ENCODE measurements at places on chromosomes 6 and 20.

- DNase-seq, result peak; percentile 31
These were observed 681.0 kb upstream of the GJE1 start for GRCh38 chr6:141451511-141452353.

- no peak for DNase-seq
These were observed 75.7 kb upstream of the FOXP4 start for GRCh38 chr6:41470331-41471063.

DNA sequence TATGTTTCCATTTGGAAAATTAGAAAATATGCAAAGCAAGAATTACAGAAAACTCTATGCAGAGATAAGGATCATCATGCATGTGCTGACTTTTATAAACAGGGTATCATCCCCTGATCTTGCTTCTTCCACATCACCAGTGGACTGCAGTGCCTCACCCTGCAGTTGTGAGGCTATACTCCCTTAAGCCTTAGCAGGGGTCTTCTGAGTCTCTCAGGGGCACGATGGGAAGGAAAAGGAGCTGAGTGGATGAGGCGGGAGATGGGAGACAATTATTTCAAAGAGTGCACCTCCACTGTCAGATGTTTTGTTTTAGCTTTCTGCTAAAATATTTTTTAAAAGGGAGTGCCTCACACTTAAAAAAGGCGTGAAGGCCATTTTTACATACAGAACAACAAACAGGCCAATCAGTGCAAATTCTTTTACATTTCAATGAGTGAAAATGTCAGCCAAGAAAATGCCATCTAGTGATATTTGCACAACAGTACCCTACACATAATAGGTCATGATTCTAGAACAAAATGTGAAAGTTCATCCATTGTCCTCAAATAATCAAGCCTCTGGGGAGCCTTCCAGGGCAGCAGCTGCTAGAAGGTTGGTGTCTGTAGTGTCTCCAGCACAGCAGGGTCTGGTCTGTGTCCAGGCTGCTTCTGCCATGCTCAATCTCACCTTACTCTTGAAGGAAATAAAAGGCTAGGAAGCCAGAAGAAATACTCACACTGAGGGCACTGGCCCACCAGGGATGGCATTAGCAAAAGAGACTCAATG is 13.2 kb upstream of the SERPINB9 start:
- DNase-seq, result no peak

DNA sequence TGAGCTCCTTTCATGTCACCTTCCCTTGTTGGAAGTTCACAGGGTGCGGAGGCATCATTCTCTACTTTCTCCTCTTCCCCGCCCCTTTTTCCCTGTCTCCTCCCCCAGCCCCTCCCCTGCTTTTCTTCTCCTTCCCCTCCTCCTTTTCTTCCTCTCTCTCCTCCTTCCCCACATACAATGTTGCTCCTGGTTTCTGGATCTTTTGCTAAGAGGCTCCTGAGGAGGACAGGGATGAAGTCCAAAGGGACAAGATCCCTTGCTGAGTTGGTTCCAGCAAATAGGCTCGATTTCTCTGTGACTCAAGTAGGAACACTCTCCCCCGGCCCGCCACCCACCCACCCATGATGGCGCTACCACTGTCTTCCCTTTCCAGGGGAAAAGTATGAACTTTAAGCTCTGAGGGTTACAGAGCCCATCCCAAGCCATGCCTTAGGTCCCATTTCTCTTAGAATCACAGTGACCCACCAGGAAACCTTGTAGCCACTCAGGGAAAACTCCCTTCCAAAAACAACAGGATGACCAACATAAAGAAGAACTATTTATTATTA is 852 bp upstream of the TFEB start:
- no peak for DNase-seq

DNA sequence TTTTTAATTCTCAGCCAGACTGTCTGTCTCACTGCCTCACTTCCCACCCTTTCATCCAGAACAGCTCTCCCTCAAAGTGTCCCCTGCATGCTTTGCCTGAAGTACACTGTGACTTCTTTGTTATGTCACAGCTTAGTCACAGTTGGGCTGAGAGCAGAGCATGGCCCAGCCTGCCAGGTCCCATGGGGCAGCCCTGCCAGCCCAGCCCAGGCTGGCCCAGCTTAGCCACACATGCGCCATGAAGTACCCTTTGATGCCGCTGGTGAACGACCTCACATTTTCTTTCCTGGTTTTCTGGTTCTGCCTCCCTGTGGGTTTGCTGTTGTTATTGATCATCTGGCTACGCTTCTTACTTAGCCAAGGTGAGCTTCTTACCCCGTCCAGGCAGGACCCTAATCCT is at the start of gene ADIG:
ADIG (plus strand) TSS at position 185 of the 400 bp plus-strand sequence; CDS start at position 239, 54 bp downstream.
- no peak for DNase-seq

GRCh38 chr6:98581705-98582104 is 252.7 kb upstream of the POU3F2 start:
- no peak for DNase-seq

Measured in NCI-H1105 treated with DMSO at 0.1 percent for 48 hours (cell line).